ENCODE measurements at places on chromosomes 7 and 10.

DNA sequence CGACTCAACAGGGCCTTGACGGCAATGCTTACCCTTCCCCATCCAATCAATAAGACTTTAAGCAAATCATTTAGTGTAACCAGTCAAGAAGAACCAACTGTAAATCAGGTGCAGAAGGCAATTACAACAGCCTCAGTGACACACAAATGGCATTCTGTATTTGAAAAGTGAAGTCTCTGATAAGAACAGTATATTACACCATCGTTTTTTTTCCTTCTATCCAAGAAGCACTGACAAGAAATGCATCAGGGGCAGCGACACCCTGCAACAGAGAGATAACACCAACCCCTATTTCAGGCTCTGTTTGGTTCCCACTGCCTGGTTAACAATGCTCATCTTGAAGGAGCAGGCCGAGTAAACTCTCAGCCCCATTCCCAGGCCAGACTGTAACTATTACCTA is 204.0 kb upstream of the AOAH start:
- no peak for DNase-seq

DNA sequence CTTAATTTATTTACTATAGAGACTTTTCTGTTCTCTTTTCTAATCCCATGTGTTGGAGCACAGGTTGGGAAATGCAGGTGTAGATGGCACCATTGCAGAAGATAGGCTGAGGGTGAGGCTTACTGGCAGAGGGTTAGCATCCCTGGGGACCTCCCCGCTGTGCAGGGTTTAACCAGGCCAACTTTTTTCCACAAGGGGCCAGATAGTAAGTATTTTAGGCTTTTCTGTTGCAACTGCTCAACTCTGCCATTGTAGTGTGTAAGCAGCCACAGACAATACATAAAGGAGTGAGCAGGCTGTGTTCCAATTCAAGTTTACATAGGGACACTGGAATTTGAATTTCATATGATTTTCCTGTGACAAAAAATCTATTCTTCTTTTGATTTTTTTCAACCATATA is 34.6 kb upstream of the AOAH start:
- DNase-seq: no peak

DNA sequence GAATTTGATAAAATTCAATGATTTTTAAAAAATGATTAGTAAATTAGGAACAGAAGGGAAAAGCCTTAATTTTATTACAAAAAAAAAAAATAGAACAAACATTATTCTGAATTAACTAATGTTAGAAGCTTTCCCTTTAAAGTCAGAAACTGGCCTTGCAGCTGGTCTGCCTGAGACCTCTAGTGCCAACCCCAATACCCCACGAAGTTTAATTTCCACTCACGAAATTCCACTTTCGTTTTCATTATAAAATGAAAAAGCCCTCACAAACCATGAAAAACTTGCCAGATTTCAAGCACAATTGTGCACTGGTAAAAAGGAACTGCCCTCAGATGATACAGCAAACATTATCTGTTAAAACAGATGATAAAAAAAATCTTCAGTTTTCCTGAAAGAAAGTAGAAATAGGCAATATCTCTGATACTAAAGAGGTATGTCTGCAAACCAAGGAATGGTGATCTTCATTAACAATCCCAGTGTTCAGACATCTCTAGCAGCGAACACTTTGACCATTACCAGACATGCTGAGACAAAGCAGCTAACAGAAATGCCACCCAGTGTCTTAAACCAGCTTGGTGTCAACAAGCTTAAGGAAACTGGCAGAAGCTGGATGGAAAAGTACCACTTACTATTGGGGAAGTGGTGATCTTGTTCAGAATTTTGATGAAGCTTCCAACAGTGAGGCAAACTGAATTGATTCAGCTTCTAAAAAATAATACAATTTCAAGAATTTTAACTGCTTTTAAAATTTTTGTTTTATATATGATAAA is 80.2 kb downstream of the PALS2 start:
- DNase-seq: no peak

DNA sequence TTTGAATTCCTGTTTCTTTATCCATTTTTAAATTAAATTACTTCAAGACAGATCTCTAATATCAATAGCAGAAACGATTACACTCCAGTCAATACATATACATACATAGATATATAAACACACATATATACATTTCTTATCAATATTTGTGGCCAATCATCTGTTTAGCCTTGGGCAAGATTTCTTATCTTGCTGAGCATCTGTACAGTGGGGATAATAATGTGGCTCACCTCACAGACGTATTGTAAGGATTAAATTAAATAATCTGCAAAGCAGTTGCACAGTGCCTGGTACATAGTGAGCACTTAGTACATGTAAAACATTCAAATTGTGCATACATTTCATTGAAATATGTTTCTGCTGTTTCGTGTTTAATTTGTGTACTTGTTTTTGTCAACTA is 17.5 kb upstream of the CACNB2 start:
- no peak for DNase-seq

GRCh38 chr7:144049491-144049890 is 743 bp downstream of the OR2A5 start:
- DNase-seq: no peak

DNA sequence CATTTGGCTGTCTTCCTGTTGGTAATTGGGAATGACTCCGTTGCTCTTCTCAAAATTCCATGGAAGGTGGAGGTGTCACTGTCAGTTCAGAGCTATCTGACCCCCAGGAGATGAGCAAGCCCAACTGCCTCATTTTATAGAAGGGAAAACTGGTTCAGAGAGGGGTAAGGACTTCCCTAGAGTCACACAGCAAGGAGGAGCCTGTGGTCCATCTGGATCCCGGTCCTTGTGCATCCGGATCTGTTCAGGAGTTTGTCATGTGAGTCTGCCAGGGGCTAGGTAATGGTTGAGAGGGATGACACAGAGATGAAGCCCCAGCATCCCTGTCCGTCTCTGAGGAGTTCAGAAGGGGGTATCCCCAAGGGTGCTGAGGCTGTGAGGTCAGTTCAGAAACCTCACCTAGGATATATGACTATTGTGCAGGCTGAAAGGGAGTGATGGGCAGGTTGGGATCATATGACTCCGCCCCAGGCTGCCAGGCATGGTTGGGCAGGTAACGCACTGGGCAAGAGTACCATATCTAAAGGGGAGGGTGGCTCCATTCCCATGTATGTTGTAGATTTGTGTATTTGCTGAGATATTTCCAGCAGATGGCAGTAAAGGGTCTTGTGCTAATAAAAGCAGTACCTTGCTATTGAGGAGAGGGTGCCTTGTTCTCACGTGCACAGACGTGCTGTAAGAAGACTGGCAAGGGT is 16.0 kb upstream of the SLC29A3 start:
- DNase-seq: no peak

- DNase-seq: no peak
These were observed 19.7 kb downstream of the AHR start for GRCh38 chr7:17318146-17318545.

DNA sequence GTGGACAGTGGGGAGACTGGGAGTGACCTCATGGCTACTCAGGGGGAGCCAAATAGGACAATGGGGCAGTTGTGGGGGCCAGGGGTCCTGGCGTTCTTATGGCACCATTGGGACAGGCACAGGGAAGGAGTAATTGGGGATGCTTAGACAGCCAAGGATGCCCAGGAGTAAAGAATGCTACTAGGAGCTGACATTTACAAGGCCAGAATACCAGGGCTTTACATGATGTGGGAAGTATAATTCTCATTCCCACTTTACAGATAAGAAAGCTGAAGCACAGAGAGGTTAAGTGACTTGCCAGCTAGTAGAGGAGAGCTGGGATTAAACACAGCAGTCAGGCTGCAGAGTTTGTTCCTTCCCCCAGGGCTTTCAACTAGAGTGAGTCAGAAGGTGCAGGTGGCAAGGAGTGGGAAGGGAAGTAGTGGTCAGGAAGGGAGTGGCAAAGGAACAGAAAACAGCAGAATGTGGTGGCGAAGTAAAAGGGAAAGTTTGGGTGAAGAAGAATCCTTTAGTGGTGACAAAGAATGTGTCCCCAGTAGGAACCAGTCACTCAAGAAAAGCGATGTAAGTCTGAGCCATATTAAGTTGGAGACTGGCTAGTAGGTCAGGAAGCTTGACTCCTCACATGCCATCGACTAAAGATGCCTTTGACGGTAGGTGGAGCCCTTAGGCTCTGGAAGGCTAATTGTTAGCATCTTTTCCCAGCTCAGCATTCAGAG is 32.8 kb downstream of the CPVL start:
- no peak for DNase-seq

DNA sequence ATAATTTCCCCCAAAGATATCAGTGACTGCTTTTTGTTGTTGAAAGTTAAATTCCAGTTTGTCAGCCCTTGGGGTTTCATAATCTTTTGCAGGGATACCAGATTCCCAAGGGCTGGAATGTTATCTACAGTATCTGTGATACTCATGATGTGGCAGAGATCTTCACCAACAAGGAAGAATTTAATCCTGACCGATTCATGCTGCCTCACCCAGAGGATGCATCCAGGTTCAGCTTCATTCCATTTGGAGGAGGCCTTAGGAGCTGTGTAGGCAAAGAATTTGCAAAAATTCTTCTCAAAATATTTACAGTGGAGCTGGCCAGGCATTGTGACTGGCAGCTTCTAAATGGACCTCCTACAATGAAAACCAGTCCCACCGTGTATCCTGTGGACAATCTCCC is 3.2 kb downstream of the CYP26A1 start:
- DNase-seq: no peak

- DNase-seq: no peak
These were observed 111.4 kb upstream of the NANOS1 start for GRCh38 chr10:118918116-118918515.

- no peak for DNase-seq
These were observed 64.7 kb downstream of the BICC1 start for GRCh38 chr10:58577437-58577777.

GRCh38 chr7:76405738-76406137 is 3.8 kb downstream of the SSC4D start:
- DNase-seq: no peak

DNA sequence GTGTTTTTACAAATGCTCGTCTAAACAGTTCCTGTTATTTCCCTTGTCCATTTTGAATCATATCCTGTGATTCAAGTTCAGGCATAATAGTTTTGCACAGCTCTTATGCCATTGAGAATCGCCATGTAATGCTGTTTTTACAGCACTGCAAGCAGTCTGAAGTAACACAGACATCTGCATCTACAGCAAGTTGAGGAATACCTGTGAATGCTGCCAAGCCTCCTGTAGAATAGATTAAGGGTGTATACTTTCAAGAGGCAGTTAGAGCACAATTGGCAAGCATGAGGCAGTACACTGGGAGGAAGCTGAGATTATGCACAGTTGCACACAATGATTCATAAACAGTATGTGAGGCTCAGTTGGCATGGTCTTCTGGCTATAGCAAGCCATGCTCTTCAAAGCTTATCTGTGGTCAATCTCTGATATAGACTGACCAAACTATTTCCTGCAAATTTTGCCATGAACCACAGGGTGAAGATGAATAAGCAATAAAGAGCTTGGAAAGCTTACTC is 121.9 kb upstream of the AKR1E2 start:
- DNase-seq: no peak

DNA sequence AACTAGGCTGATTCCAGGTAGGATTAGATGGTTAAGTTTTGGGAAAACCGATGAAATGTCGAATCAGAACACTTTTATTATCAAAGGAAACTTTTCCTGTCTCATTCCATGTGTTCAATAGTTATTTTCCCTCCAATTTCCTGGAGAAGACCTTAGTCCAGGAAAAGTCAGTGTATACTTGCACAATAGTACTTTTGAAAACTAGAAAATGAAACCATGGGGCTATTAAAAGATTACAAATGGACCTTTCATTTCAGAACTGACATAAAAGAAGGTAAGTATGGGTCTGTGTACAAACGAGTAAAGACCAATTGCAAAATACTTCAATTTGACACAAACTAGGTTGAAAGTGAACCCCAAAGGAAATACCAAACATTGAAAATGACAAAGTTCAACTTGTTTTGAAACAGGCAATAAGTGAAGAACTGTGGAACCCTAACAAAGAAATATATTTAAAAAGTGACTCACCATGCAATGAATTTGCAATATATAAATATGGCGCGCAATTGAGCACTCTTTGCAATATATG is 2.1 kb downstream of the AVPI1 start:
- no peak for DNase-seq

- DNase-seq: no peak
These were observed 17.8 kb upstream of the IFIT2 start for GRCh38 chr10:89283936-89284475.

DNA sequence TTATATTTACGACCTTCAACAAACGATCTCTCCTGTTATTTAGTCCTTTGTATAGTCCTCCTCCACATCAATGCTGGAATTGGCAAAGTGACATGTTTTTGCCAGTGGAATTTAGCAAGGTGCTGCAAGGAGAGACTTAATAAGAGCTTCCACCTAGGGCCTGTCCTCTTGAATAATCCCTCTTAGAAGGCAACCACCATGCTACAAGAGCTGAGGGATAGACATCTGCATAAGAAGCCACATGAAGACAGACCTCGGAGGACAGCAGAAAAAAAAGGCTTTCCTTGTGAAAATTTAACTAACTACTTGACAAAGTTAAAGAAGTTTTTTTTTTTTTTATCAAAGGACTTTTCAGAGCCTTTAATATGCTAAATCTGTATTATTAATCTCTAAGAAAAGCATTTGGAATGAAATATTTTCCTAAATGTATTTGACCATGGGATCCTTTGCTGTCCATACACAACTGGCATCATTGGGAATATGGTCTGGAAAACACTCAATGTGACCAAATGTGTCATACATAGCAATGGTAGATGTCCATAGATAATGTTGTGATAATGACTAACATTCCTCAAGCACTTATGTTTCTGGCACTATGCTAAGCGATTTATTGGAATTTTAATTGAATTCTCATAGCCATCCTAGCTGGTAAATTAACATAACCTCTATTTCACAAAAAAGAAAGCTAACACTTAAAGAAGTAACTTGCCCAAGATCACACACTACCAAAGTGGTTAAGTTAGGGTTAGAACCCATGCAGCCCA is 13.2 kb downstream of the HYCC1 start:
- no peak for DNase-seq

DNA sequence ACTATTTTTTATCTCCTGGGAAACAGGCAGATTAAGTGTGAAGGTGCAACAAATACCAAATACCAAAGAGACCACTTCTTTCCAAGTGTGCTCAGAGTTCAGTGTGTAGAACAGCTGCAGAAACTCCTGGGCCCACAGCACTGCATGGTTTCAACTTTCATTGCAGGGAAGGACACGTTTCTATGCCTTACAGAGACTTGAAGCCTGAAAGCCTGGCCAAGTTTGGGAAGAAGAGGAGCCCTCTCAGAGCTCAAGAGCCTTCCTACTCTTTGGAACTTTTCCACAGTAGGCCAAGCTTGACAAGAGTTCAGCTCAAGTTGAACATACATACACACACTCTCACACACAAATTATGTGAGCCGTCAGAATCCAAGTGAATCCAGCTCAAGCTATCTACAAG is 2.5 kb downstream of the HOXA4 start:
- DNase-seq: no peak

GRCh38 chr10:45997994-45998763 is 25.9 kb downstream of the TIMM23 start:
- DNase-seq: no peak

DNA sequence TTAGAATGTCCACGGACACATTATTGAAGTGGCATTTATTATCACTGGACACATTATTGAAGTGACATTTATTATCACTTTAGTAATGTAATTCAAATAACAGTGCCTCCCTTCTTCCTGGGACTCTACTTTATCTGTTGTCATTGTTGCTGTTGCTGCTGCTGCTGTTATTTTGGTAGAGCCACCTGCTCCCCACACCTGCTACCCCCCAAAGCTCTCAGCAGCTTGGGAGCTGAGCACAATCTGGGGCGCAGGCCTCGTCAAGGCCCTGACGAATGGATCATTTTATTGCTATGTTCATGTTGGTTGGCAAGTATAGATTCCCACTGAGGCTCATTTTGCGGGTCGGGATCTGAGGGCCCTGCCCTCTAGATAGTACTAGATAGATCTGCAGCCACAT is 24.8 kb downstream of the FIGNL1 start:
- no peak for DNase-seq
